ENCODE measurements at places on chromosomes 7 and 10.

- H3K4me3 ChIP-seq = no peak overlapping the region
- no peaks in the 10 kb centered on the region for H3K27me3 ChIP-seq
- H3K36me3 ChIP-seq = no peaks in the 10 kb centered on the region
- H3K4me1 ChIP-seq = no peaks in the 10 kb centered on the region
- no peak for DNase-seq
- no peak overlapping the region for H3K27ac ChIP-seq
Observed at GRCh38 chr7:128191136-128191844, 49.8 kb upstream of the LEP start.

DNA sequence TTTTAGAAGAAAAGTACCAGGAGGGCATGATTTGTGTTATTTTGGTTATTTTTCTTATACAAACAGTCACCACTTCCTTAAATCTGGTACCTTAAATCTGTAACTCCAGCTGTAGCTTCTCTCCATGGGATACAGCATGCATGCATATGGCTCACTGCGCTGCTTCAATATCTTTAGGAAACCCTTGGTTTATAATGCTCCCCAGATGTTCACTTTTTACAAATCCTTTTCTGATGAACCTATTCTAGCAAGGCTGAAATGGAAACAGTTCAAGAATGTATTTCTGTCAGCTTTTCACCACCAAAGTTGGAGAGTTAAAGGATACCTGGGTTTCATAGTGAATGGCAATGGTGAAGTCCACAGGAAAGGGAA, 50.9 kb downstream of the LAMB4 start:
- H3K4me1 ChIP-seq = peaks cover 26% of the 10 kb centered on the region
- peak overlapping the region; percentile 59 for H3K27ac ChIP-seq
- no peak for DNase-seq
- no peaks in the 10 kb centered on the region for H3K27me3 ChIP-seq
- H3K4me3 ChIP-seq = no peak overlapping the region

DNA sequence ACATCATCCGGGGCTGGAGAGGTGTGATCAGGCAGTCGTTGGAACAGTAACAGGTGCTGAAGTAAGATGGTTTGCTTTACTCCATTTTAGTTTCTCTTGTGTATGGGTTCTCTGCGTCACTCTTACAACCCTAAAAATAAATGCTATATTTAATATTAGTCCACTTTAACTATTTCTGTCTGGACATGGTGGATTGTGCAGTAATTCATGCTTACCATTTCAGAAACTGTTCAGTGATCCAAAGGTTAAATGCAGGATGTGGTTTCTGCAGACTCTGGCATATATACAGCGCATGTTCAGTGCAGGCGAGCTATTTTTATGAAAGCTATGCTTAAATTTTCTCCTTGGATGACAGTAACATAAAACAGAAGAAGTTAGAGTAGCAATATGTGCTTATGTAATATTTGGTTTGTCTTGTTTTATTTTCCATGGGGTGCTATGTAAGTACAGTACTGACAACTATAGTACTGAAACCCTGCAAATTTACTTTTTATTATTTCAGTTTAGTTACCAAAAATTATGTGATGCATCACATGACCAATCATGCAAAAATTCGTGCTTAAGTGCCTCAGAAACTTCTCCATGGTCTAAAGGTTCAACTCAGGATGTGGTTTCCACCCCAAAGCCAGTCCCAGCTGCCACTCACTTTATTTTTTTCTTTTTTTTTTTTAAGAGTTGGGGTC, 46.6 kb upstream of the GRID1 start:
- peak overlapping the region; percentile 50 for H3K27ac ChIP-seq
- no peak for DNase-seq
- H3K4me3 ChIP-seq = no peak overlapping the region
- H3K27me3 ChIP-seq = no peaks in the 10 kb centered on the region

DNA sequence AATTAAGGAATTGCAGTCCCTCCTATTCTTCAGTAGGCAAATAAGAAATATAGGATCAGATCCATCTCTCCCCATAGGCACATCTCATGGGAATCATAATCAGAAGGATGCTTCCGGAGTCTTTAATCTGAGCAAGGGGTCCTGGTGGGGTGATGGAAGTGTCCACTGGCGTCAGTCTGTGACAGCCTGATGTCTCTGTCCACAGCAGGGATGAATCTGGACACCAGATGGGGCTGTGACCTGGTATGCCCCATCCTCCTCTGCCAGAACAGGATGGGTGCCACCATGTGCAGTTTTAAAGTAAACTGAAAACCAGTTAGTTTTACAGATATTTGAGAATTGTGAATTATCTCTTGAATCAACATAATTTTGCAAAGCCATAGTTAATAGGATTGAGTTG, 148.7 kb downstream of the C1GALT1 start:
- H3K4me1 ChIP-seq = no peaks in the 10 kb centered on the region
- H3K27me3 ChIP-seq = no peaks in the 10 kb centered on the region
- no peak overlapping the region for H3K27ac ChIP-seq

DNA sequence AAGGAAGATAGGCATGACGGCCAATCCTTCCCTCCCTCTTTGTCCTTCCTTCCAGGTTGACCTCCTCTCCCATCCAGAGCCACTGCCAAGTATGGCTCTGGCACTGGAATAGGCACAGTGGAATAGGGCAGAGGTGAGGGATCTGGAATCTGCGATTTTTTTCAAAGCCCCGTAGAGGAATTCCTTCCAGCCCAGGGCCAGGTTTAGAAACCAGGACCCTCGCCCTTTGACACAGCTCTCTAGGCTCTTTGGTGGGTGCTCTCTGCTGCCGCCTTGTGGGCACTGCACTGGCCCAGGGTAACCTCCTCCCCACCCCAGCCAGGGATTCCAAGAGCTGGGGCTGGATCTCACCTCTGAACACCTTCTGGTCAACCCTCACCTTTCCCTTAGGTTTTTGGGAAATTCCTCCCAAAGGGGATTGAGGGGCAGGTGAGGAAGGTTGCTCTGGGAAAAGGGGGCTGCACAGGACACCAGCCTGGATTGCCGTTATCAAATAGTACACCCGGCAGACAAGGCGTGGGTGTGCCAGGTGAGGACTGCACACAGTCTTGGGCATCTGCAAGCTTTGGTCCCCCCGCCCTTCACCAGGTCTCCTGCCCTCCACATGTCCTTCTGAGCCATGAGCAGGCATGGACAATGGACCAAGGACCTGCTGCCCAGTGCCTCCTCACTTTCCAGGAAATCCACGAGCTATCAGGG, 22.8 kb downstream of the C10orf105 start:
- H3K27me3 ChIP-seq = no peaks in the 10 kb centered on the region
- no peaks in the 10 kb centered on the region for H3K36me3 ChIP-seq
- DNase-seq = peak; percentile 74
- no peak overlapping the region for H3K4me3 ChIP-seq

Data from Peyer's patch (tissue), 4 donors.